ENCODE measurements at places on chromosomes 4 and X.
A peak's percentile ranks its signal among the peaks of the same experiment; 100 is the strongest.

GRCh38 chr4:98209111-98209510 lies 52.1 kb upstream of the RAP1GDS1 start:
- no peak for DNase-seq

- no peak for DNase-seq
Measured at GRCh38 chr4:38665551-38666411, 1.8 kb downstream of the KLF3 start.

DNA sequence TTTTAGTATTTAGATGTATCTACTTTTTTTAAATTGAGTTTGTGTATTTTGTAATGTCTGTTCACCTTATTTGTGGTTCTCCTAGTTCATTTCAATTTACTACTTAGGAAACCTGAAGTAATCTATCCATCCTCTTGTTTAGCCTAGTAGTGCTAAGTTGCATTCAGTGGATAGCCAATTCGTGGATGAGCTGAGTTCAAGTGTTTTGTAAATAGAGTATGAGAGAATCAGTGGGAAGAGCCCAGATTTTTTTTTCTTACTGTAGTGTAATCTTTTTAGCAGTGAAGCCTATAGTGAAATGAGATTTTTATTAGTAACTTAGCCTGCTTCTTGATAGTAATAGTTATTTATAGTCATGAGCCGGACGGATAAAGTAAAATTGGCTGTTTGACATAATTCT lies 21.7 kb downstream of the STAG2 start:
- DNase-seq: no peak

DNA sequence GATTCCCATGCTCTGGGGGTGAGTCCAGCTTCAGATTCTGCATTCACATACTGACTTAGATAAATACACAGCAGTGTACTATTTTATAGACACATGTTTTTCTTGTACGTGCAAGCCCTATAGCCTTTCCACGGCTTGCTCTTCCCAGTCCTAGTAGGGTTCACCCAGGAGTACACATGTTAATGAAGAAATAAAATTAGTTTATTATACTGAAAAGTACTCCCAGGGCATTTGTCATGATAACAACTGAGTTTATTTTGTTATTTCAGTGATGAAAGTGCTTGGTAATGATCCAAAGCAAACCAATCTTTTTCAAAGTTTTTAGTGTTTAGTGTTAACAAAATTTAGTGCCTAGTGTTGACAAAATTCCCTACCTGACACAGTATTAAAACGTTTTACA lies 21.3 kb downstream of the MAPK10 start:
- DNase-seq: peak; percentile 59

DNA sequence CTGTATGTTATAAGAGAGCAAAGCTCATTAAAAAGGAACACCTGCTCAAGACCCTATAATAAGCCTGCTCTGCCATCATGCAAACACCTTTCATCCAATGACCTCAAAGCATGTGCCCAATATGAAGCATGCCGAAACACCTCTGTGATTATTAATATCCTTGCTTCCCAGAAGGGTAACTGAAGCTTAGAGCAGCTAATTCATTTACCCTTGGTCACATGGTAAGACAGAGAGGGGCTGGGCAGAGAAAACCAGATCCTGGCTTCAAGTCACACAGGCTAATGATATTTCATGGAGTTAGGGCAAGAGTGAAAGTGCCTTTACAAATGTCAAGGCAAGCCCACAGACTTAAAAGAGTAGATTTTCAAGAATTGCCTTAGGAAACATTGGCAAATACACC lies 5.6 kb downstream of the AMOT start:
- DNase-seq: no peak

- peak; percentile 3 for DNase-seq
Measured at GRCh38 chr4:149095811-149096210, 653.6 kb upstream of the NR3C2 start.

DNA sequence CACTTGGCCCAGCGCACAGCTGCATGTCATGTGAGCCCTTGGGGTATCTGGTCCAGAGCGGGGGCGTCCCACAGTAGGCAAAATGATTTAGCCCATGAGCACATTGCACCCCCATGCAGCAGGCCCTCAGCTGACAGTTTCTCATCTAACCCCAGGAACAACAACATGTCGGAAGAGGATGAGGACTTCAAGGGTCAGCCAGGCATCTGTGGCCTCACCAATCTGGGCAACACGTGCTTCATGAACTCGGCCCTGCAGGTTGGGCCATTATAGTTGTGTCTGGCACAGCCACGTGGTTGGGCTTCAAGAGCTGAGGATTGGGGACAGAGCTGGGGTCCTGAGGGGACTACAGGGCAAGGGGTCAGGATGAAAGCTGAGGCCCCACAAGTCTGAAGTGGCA lies 7.8 kb downstream of the USP11 start:
- no peak for DNase-seq

All from EH (cell line).